Stimulated activated CD8-positive, alpha-beta memory T cell treated with anti-CD3 and anti-CD28 coated beads, Interleukin-15, amount 100 ng/mL, for 4 hours (primary cell): ENCODE measurements at places on chromosomes 1 and 21.

DNA sequence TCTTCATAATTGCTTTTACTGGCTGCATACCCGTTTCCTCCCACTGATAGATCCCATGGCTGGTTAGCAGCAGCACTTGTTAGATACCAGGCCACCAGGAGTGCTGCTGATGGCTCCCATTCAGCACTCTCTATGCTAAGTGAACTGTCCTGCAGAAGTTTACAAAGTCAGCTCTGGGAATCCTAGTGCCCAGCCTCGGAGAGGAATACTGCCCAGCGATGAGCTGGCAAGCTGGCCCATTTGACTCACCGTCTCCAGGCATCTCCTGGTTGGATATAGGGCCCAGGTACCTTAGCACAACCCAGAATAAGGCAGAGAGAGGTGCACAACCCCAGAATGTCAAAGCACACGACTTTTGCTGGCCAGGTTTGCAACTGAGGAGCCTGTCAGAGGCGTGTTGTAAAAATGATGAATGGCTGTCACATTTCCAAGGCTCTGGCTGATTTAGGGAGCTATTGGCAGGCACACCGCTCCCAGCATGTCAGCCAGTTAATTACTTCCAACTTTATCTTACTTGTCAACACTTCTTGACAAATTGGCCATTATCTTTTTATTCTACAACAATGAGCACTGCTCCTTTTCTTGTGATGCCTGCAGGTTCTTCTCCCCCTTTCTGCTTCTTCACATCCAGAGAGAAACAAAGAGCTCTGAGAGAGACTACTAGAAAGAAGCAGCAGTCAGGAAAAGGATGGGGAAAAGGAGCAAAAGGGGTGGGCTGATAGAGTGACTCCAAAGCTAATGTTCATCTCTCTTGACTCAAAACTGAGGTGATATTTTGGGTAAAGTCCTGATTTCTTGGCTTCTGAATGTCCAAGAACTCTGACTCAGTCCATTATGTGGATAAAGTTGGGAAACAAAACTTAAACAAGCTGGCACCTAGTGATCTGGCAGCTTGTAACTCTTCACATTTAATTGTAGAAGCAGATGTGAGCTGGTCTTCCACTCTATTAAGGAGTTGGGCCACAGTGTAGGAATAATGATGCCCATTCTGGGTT, 10.8 kb upstream of the ANGPTL7 start:
- no peak for DNase-seq

DNA sequence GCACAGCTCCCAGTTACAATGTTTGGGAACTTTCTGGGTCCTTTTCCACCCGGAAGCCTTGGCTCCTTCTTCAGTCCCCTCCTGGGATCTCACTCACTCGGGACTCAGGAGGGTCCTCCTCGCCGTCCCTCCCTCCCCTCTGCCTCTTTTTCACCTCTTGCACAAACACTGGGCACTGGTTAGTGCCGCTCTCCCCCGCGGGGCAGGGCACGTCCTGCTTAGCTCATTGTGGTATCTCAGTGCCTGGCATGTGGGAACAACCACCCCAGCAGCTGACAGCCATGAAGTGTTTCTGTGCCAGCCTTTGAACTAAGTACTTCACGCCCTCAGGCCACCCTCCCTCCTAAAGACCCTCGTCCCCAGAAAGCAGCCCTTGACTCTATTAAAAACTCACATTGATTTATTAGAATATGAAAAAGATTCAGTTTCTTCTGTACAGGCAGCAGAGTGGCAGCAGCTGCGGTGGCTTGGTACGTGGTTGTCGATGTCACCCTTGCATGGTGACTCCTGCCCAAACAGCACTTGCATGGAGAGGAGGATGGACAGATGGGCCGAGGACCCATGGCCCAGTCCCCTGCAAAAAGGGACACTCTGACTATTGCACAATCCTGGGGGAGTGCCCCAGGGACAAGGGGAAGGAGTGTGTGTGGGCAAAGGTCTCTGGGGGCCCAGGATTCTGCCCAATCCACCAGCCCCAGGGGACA, 56.3 kb downstream of the SLC9A1 start:
- no peak for DNase-seq

GRCh38 chr1:229086091-229086490, 184.8 kb upstream of the RAB4A start:
- DNase-seq: no peak

- no peak for DNase-seq
Observed at GRCh38 chr1:41696381-41696780, 211.9 kb upstream of the EDN2 start.

GRCh38 chr21:25700741-25701140, 34.0 kb downstream of the ATP5PF start:
- DNase-seq: no peak

GRCh38 chr1:31702836-31703404, 897 bp downstream of the COL16A1 start:
- DNase-seq: no peak

DNA sequence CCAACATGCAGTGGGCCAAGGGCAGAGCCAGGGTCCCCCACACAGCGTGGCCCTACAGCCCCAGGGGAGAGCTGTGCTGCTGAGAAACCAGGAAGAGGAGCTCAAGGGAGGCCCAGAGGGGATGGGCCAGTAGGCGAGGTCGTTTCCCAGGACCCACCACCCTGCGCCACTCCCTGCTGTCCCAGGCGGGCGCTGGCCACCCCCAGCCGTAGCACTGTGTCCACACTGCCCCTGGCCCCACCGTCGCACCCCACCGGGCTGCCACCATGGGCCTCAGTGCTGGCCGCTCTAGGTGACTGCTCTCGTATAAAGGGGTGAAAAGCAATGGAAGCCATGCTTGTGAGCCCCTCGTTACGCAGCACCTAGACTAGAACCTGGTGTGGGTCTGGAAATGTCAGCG, 22.4 kb downstream of the NADK start:
- no peak for DNase-seq

GRCh38 chr1:185595835-185596667, 138.1 kb upstream of the HMCN1 start:
- DNase-seq: peak; percentile 4

GRCh38 chr1:56890229-56890628, 35.6 kb downstream of the C8A start:
- DNase-seq: no peak

DNA sequence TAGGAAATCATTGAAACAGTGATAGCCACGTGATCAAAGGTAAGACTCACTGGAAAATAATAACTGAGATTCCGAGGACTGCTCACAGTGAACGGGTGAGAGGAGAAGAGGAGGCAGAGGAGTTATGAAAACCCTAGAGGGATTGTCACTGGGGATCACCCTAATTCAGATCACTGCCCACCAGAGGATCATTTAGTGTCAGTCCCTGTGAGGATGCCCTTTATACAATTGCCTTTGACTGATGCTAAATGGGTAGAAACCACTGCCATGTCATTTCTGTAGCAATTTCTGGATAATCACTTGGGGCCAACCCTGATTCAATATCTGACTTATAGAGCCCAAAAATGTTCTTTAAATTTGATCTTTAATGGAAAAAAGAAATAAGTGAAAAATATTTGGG, 14.1 kb upstream of the VAV3 start:
- DNase-seq: no peak

- DNase-seq: no peak
Observed at GRCh38 chr21:27515676-27516075, 548.8 kb upstream of the ADAMTS5 start.

DNA sequence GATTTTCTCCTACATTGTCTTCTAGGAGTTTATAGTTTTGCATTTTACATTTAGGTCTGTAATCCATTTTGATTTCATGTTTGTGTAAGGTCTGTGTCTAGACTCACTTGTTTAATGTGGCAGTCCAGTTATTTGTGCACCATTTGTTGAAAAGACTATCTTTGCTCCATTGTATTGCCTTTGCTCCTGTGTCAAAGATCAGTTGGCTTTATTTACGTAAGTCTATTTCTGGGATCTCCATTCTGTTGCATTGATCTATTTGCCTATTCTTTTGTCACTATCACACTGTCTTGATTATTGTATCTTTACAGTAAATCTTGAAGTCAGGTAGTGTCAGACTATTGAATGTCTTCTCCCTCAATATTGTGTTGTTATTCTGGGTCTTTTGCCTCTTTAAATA, 49.7 kb upstream of the RGS2 start:
- no peak for DNase-seq

- DNase-seq: no peak
Observed at GRCh38 chr1:82813386-82813785, 1012.7 kb downstream of the ADGRL2 start.

GRCh38 chr1:30780409-30780808, 22.8 kb upstream of the LAPTM5 start:
- no peak for DNase-seq

DNA sequence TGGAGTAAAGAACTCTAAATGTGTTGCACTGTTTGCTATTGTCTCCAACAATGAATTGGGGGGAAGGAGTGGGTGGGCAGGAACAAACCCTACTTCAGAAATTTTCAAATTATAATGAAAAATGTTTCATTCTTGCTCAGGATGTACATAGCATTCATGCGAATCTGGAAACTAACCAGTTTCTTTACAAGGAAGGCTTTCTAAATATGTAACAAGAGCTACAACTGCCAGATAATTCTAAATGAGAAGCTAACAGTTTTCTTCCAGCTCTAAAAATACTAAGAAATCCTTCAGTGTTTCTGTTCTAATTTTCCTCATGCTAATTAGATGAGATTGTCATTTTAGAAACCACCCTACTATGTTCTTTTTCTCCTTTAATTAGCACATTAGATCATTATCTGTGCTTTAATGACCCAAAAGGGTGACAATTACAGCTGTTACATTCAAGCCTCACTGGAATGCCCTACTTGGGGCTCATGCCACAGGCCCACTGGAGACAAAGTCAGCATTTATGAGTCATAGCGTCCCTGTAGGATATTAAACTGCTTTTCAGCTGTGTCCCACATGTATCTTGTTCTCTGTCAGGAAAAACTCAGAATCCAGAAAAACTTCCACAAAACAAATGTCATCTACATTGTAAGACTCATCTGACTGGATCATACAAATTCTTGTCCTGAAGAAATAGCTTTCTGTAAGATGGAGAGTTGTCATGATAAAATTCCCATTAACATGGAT, 804.6 kb upstream of the CXADR start:
- DNase-seq: no peak

DNA sequence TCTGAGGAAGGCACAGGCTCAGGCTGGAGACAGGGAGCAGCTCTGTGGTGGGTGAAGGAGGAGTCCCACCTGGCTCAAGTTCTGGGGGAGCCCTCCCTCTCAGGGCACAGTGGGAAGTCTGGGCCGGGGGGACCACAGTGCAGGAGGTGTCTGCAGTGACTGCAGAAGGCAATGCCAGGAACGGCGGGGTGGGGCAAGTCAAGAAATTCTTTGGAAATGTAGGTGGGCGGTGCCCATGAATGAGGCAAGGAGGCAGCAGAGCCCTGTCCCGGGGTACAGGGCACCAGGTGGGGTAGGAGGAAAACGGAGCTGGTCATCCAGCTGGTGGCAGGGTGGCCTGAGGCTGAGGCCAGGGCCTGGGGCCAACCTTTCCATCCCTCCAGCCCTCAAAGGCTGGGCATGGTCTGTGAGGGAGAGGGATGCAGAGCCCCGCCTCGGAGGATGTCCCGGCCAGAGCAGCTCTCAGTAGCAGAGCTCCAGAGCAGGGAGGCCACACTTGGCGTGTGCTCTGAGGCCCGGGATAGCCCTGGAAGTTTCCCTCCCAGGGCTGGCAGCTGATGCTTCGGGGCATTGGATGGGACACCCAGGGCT, 4.7 kb downstream of the TFF3 start:
- DNase-seq: no peak

DNA sequence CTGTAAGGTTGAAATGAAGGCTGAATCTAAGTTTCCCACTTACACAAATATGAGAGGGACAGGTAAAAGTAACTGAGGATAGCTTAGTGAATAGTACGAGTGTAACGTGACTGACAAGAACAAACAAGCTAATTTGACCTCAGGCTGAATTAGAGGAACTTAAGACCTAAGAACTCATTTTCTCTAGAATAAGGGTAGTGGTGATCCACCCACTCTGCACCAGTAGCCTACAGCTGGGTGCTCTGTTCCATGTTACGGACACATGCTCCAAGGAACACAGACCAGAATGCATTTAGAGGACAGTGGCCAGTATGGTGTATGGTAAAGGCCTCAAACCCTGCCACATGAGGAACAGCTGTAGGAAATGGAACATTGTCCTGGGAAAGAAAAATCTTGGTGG, 14.9 kb upstream of the TMEM9 start:
- no peak for DNase-seq

- DNase-seq: no peak
Observed at GRCh38 chr1:210132582-210132981, 100.0 kb upstream of the SERTAD4 start.

DNA sequence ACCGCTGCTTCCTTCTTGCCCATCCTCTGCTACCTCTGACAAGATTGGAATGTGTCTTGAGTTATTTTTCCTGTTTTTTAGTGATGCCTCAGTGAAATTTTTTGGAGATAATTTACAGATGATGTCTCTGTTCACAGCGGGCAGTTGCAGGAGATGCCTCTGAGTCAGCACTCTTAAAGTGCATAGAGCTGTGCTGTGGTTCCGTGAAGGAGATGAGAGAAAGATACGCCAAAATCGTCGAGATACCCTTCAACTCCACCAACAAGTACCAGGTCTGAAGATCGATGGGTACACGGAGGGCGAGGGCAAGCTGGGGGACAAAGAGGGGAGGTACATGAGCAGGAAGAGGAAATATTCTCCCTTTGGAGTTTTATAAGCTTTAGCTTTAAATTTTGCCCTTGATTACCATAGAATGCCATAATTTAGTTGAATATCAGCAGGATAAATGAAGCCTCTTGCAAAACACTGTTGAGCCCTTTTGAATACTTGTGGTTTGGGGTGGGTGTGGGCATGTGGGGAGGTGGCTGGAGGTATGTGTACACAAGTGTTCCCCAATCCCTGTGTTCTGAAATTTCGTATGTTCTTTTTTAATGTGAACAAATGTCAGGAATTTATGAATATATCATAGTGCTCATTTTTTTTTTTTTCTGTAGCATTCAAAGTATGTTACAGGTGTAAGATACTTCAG, 19.8 kb downstream of the ATP1A1 start:
- DNase-seq: no peak

GRCh38 chr21:26148071-26148839, 22.3 kb downstream of the APP start:
- no peak for DNase-seq

DNA sequence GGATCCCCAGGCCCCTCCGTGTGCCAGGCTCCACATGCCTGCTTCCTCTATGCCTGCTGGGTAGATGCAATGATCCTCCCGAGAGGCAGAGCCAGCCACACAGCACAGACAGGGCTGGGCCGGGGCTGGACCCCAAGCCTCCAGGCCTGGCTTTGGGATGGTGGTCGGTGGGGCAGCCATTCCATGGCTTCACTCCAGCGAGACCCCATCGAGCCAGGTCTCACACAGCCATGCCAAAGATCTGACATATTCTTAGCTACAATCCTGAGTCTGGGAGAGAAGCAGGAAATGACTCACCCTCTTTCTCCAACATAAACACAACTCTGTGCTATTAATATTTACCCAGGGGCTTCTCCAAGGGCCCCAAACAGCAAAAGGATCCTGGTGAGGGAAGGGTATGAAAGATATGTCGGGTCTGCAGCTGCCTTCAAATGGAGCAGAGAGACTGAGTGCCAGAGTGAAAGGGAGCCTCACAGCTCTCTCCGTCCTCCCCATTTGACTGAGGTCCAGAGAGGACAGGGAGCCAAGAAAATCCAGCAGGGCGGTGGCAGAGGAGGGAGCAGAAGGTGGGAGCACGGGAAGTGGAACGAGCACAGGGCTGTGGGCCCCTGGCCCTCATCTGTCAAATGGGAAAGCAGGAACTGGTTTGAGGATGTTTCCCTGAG, 639.5 kb downstream of the MATN1 start:
- DNase-seq: no peak
